ENCODE measurements at places on chromosomes 11 and 22.
A peak's percentile ranks its signal among the peaks of the same experiment; 100 is the strongest.

DNA sequence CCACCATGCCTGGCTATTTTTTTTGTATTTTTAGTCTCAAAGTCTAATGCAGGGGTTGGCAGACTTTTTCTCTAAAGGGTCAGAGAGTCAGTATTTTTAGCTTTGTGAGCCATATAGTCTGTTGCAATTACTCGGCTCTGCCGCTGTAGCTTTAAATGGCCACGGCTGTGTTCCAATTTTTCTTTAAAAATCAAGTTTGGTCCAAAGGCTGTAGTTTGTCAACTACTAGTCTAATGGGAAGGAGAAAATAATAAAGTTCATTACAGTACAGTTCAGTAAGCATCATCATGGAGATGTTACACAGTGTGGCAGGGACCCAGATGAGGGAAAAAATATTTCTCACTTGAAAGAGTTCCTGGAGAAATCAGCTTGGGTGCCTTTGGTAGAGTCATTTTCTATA is 107.6 kb downstream of the CSNK2A3 start:
- DNase-seq, result no peak

GRCh38 chr22:43587574-43587973 is 175.8 kb downstream of the MPPED1 start:
- DNase-seq, result no peak

DNA sequence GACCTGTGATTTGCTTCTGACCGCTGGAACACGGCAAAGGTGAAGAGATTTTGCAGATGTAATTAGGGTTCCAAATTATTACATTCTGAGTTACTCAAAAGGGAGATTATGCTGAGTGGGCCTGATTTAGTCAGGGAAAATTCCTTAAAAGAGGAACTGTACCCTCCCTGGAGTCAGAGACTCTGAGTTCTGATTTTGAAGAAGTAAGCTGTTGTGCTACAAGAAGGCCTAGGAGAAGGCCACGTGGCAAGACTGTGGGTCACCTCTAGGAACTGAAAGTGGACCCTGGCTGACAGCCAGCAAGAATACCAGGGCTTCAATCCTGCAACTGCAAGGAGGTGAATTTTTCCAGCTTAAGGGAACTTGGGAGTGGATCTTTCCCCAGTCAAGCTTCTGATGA is 45.3 kb downstream of the CHRDL2 start:
- no peak for DNase-seq

GRCh38 chr11:19259487-19260345 is 19.0 kb upstream of the E2F8 start:
- peak; percentile 73 for DNase-seq

- DNase-seq, result peak; percentile 58
Observed at GRCh38 chr11:134741453-134742223, 329.6 kb upstream of the B3GAT1 start.
